ENCODE measurements at places on chromosomes 2 and 18.
A peak's percentile ranks its signal among the peaks of the same experiment; 100 is the strongest.

DNA sequence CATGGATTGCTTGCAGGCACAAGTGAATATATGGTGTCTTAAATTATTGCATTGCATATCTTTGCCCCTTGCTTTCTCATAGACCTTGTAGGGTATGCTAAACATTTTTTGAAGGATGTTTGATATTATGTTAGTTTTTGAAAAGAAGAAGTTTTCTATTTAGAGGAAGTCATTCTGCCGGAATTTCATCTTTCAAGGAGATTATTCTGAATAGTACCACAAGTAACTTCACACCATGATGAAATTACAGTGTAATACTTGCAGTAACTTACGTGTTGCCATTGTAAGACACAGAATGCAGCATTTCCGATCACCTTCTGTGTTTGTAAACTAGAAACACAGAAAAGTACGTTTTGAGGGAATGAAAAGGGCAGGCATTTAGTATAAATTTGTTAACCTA lies 71.9 kb downstream of the ACVR2A start:
- no peak for DNase-seq

DNA sequence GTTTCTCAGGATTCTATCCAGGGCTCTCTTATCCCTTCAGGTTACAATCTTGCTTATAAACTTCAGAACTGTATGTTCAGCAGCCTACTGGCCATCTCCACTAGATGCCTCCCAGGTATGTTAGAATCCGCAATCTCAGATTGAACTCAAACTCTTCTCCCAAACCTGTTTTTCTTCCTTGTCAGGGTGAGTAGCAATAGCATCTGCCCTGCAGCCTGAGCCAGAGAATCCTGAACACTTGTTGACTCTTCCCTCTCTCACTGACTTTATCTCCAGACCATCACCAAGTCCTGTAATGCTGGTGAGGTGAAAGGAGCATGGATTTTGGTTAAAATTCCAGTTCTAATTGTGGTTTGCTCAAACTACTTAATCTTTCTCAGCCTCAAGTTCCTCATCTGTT lies 82.6 kb upstream of the ALPP start:
- DNase-seq = no peak

- DNase-seq = peak; percentile 8
Observed at GRCh38 chr2:157777427-157777826, 98.7 kb downstream of the ACVR1 start.

GRCh38 chr2:236691799-236692167 lies 122.2 kb downstream of the ACKR3 start:
- no peak for DNase-seq

- DNase-seq = no peak
Observed at GRCh38 chr2:145141981-145142380, 622.1 kb upstream of the ZEB2 start.

GRCh38 chr2:233699424-233700027 lies 6.8 kb downstream of the UGT1A6 start:
- no peak for DNase-seq

GRCh38 chr18:6866552-6867085 lies 137.1 kb downstream of the ARHGAP28 start:
- no peak for DNase-seq

GRCh38 chr2:55947752-55948151 lies 24.2 kb upstream of the EFEMP1 start:
- DNase-seq = no peak

- DNase-seq = no peak
Observed at GRCh38 chr18:50447952-50448351, 73.1 kb downstream of the SKA1 start.

- DNase-seq = no peak
Observed at GRCh38 chr2:3646446-3646845, 11.6 kb upstream of the ALLC start.

DNA sequence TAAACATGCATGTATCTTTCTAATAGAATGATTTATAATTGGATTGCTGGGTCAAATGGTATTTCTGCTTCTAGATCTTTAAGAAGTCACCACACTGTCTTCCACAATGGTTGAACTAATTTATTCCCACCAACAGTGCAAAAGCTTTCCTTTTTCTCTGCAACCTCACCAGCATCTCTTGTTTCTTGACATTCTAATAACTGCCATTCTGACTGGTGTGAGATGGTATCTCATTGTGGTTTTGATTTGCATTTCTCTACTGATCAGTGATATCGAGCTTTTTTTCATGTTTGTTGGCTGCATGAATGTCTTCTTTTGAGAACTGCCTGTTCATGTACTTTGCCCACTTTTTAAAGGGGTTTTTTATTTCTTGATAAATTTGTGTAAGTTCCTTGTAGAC lies 182.5 kb downstream of the ANKRD44 start:
- DNase-seq = no peak
